Nephron progenitor cell (in vitro differentiated cells): ENCODE measurements at places on chromosomes 7 and 10.

DNA sequence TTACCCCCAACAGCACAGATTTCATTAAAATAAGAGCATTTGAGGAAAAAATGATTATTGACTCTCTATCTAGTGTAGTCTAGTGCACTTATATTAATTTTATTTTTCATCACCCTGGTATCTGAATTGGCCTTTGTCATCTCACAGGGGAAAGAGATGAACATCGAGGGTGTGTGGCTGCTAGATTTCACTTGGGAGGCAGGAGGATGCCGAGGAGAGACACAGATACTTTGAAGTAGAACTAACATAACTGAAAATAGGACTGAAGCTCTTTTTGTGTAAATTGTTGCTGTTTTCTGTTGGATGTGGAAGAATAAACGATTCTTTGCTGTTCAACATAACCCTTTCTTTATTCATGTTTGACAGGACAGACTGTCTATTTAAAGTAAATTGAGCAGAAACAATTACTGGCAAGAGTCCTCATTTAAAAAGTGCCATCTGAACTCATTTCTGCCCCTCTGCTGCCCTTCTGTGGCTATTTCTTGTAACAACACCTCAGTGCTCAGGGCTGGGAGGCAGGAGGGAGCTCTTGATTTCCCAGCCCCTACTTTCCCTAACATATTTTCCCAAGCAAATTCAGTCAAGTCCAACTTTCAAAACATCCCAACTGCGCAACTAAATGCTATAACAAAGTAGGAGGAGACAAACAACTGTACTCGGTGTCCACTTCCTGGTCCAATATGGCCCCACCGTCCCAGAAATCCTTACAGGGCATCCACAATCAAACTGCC lies 15.6 kb downstream of the LYZL1 start:
- H3K27me3 ChIP-seq, result no peaks in the 10 kb centered on the region
- no peaks in the 10 kb centered on the region for H3K4me1 ChIP-seq
- DNase-seq, result peak; percentile 65

DNA sequence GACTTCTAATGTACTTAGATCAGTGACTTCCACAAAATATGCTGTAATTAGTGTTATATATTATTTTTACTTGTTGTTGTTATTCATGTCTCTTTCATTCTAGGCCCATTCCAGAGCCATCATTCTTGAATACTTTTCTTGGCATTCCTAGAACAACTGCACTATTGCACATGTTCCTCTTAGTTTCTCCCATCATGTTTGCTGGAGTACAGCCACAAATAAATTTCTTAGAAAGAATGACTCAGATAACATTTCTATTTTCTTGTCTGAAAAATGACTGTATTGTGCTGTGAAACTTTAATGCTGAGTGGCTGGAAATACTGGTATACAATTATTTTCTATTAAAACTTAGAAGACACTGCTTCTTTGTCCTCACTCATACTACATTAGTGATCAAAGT lies 651.0 kb upstream of the STEAP1 start:
- H3K36me3 ChIP-seq, result no peaks in the 10 kb centered on the region
- no peak for DNase-seq

- H3K4me3 ChIP-seq, result no peak overlapping the region
- H3K27ac ChIP-seq, result no peak overlapping the region
- H3K27me3 ChIP-seq, result peaks cover 14% of the 10 kb centered on the region
- H3K36me3 ChIP-seq, result no peaks in the 10 kb centered on the region
- DNase-seq, result no peak
- H3K4me1 ChIP-seq, result no peaks in the 10 kb centered on the region
These were observed 256.2 kb downstream of the LHFPL3 start for GRCh38 chr7:104584620-104585019.

- DNase-seq, result no peak
- H3K36me3 ChIP-seq, result no peaks in the 10 kb centered on the region
- no peaks in the 10 kb centered on the region for H3K27me3 ChIP-seq
- no peak overlapping the region for H3K4me3 ChIP-seq
- no peaks in the 10 kb centered on the region for H3K4me1 ChIP-seq
These were observed 14.2 kb upstream of the TMEM254 start for GRCh38 chr10:80064120-80064886.

GRCh38 chr7:101614939-101615302 lies 14.2 kb downstream of the MYL10 start:
- DNase-seq, result no peak
- H3K27ac ChIP-seq, result peak overlapping the region; percentile 69
- H3K4me3 ChIP-seq, result no peak overlapping the region
- peaks cover 40% of the 10 kb centered on the region for H3K4me1 ChIP-seq
- H3K27me3 ChIP-seq, result peaks cover 12% of the 10 kb centered on the region

- H3K27ac ChIP-seq, result peak overlapping the region; percentile 26
- peaks cover 7% of the 10 kb centered on the region for H3K36me3 ChIP-seq
- peaks cover 32% of the 10 kb centered on the region for H3K4me1 ChIP-seq
- H3K4me3 ChIP-seq, result no peak overlapping the region
These were observed 87.4 kb downstream of the CHN2 start for GRCh38 chr7:29281782-29282541.

DNA sequence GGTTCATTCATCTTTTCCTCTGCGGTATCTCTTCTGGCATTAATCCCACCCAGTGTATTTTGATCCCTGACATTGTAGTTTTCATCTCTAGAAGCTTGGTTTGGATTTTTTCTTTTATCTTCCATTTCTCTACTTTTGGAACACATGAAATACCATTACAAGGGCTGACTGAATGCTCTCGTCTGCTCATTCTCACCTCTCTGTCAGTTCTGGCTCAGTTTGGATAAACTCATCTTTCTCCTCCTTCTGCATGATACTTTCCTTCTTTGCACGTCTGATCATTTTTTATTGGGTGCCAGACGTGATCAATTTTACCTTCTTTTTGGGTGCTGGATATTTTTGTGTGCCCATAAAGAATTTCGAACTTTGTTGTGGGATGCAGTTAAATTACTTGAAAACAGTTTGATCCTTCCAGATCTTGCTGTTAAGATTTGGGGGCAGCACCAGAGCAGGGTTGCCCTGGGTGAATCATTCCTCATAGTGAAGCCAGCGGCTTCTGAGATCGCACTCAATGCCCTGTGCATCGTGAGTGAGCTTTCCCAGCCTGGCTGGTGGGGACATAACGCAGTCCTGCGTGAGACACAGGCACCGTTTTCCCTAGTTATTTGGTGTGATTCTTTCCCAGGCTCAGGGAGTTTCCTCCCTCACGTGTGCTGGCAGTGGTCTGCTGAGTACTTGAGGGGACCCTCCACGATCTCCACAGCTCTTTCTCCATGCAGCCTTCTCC lies 53.8 kb downstream of the LHPP start:
- H3K27me3 ChIP-seq, result peaks cover 13% of the 10 kb centered on the region
- peaks cover 12% of the 10 kb centered on the region for H3K36me3 ChIP-seq
- no peak for DNase-seq
- peaks cover 43% of the 10 kb centered on the region for H3K4me1 ChIP-seq
- H3K4me3 ChIP-seq, result no peak overlapping the region

DNA sequence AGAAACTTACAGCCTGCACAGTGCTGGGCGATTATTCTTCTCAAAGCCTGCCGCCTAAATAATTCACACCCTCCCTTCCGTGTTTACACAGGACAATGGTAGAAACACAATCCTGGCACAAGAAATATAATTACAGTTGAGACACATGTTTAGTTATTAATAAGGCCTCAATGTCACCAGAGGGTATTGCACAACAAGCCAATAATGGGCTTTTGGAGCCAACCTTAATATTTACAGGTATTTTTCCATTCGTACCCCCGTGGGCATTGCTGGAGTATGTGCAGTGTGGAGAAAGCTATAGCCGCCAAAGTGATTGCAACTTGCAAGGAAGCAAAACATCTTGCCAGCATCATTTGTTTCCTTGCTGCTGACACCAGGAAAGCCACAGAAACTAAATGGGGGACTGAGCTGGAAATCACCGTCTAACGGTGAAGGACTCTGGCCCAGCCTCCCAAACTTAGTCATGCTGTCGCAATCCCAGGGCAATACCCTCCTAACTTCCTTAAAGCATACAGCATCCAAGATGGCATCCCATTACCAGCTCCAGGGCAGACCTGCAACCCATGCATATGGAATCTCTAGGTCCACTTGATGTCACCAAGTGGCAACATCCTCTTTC lies 8.6 kb downstream of the CALN1 start:
- no peak for DNase-seq
- no peaks in the 10 kb centered on the region for H3K36me3 ChIP-seq
- H3K27me3 ChIP-seq, result peaks cover 18% of the 10 kb centered on the region
- H3K4me3 ChIP-seq, result no peak overlapping the region
- no peak overlapping the region for H3K27ac ChIP-seq
- no peaks in the 10 kb centered on the region for H3K4me1 ChIP-seq

DNA sequence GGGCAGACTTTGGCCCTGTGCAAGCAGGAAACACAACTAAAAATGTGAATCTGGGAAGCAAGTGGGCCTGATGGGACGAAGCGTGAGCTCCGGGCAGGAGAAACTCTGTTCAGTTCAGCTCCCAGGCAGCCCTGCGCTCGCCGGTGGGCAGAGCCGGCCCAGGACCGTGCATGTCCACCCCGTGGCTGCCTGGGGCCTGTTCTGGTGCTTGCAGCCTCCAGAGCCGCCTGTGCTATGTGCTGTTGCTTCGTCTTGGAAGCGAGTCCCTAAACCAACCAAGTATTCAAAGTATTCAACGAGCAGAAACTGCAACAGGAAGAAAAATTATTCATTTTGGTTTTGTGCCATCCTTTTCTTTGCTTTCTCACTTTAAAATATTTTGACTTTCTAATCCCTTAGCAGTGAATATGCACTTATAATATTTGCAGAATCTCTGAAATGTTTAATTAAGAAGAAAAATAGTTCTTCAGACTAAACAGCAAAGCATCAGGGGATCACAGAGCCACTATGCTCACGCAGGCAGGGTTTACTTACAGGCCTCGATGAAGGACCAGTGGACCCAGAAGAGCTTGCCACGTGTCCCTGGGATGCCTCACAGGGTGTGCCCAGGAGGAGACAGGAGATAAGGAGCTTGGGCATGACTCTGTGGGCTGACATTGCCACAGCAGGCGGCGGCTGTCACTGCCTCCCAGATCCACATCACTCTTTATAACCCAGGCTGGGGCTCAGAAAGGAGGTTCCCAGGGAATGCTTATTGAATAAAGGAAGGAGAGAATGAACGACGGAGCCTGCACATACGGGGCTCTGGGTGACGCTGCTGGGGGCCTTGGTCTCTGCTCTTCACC lies 45.6 kb downstream of the VIPR2 start:
- H3K4me3 ChIP-seq, result no peak overlapping the region
- peaks cover 23% of the 10 kb centered on the region for H3K27me3 ChIP-seq
- H3K27ac ChIP-seq, result no peak overlapping the region
- H3K36me3 ChIP-seq, result peaks cover 8% of the 10 kb centered on the region
- H3K4me1 ChIP-seq, result peaks cover 22% of the 10 kb centered on the region

- DNase-seq, result no peak
- peaks cover 8% of the 10 kb centered on the region for H3K27me3 ChIP-seq
- no peaks in the 10 kb centered on the region for H3K4me1 ChIP-seq
- no peaks in the 10 kb centered on the region for H3K36me3 ChIP-seq
- H3K27ac ChIP-seq, result no peak overlapping the region
These were observed 47.4 kb upstream of the ORC5 start for GRCh38 chr7:104255194-104255593.

GRCh38 chr10:79436066-79436849 lies 9.2 kb downstream of the ZCCHC24 start:
- no peak overlapping the region for H3K4me3 ChIP-seq
- peaks cover 3% of the 10 kb centered on the region for H3K27me3 ChIP-seq
- H3K36me3 ChIP-seq, result no peaks in the 10 kb centered on the region
- DNase-seq, result no peak

DNA sequence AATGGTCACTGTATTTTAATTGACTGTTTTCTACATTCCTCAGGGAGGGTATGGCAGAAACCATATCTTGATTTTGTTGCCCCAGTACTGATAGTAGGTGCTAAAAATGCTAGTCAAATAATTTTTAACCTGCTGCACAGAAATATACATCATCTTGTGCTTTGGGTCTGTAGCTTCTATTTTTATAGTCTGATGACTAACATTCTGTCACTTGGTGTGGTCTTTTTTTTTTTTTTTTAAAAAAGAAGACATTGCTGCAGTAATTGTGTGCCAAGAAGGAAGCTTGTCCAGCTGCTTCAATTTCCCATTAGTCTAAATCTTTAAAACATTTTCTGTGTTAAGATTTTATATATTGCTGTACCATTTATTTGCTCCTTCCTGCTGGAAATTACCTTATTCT lies 83.6 kb downstream of the ICA1 start:
- no peak for DNase-seq
- peaks cover 16% of the 10 kb centered on the region for H3K4me1 ChIP-seq
- H3K27ac ChIP-seq, result no peak overlapping the region
- no peaks in the 10 kb centered on the region for H3K36me3 ChIP-seq
- H3K4me3 ChIP-seq, result no peak overlapping the region

- no peaks in the 10 kb centered on the region for H3K36me3 ChIP-seq
- H3K27me3 ChIP-seq, result no peaks in the 10 kb centered on the region
- no peak overlapping the region for H3K4me3 ChIP-seq
- no peak for DNase-seq
- H3K4me1 ChIP-seq, result peaks cover 17% of the 10 kb centered on the region
These were observed 536.8 kb upstream of the NRP1 start for GRCh38 chr10:33871061-33871956.

DNA sequence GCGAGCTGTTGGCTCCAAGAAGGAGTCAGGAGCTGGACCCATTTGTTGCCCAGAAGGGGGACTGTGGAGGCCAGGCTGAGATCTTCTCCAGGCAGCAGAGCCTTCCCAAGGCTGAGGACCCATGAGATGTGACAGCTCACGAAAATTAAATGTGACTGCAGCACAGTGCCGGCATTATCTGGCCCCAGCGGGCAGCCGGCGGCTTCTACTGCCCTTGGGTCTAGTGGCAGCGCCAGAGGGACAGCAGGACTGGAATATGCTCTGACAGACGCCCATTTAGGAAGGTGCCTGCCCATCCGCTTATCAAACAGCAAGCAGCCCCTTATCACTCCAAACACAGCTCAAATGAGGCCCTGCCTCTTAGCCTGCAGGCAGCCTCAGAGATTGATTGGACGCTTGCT lies 122.9 kb upstream of the LYZL2 start:
- H3K27ac ChIP-seq, result no peak overlapping the region
- no peak overlapping the region for H3K4me3 ChIP-seq
- H3K27me3 ChIP-seq, result peaks cover 9% of the 10 kb centered on the region
- DNase-seq, result no peak
- no peaks in the 10 kb centered on the region for H3K36me3 ChIP-seq

GRCh38 chr7:45114926-45115325 lies 3.4 kb upstream of the TBRG4 start:
- no peak overlapping the region for H3K4me3 ChIP-seq
- no peaks in the 10 kb centered on the region for H3K36me3 ChIP-seq
- peaks cover 42% of the 10 kb centered on the region for H3K4me1 ChIP-seq
- no peak for DNase-seq
- H3K27ac ChIP-seq, result no peak overlapping the region
- peaks cover 56% of the 10 kb centered on the region for H3K27me3 ChIP-seq

- no peak overlapping the region for H3K27ac ChIP-seq
- H3K36me3 ChIP-seq, result no peaks in the 10 kb centered on the region
- DNase-seq, result no peak
These were observed 186.0 kb upstream of the PRPS1L1 start for GRCh38 chr7:18213652-18214051.

GRCh38 chr7:151827620-151828019 lies 49.3 kb downstream of the PRKAG2 start:
- H3K4me1 ChIP-seq, result peaks cover 38% of the 10 kb centered on the region
- H3K27me3 ChIP-seq, result peaks cover 48% of the 10 kb centered on the region
- no peak overlapping the region for H3K27ac ChIP-seq
- no peak overlapping the region for H3K4me3 ChIP-seq
- no peak for DNase-seq

- H3K4me3 ChIP-seq, result no peak overlapping the region
- no peaks in the 10 kb centered on the region for H3K4me1 ChIP-seq
- no peak overlapping the region for H3K27ac ChIP-seq
- H3K27me3 ChIP-seq, result no peaks in the 10 kb centered on the region
These were observed 8.1 kb downstream of the PGAM2 start for GRCh38 chr7:44057181-44057848.
